ENCODE measurements at places on chromosomes 7 and 10.

DNA sequence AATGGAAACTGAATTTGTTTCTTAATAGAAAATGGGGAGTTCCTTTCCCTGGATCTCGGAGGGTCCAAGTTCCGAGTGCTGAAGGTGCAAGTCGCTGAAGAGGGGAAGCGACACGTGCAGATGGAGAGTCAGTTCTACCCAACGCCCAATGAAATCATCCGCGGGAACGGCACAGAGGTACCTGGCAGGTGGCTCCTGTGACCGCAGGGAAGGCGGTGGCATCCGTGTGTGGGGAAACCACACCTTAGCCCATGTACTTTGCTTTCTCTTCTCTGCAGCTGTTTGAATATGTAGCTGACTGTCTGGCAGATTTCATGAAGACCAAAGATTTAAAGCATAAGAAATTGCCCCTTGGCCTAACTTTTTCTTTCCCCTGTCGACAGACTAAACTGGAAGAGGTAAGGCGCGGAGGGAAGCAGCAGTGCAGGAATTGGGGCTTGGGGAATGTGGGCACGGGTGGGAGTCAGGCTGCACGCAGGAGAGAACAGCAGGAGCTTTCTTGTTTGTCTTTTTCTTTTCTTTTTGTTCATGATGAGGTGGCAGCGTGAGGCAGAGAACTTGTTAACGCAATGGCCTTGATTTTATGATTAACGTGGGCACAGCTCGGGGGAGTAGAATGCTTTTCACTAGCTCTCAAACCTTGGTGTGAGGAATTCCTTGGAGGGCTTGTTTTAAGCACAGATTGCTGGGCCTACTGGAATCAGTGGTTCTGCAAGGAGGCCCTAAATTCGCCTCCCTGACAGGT, 12.8 kb downstream of the HKDC1 start:
- DNase-seq = no peak

DNA sequence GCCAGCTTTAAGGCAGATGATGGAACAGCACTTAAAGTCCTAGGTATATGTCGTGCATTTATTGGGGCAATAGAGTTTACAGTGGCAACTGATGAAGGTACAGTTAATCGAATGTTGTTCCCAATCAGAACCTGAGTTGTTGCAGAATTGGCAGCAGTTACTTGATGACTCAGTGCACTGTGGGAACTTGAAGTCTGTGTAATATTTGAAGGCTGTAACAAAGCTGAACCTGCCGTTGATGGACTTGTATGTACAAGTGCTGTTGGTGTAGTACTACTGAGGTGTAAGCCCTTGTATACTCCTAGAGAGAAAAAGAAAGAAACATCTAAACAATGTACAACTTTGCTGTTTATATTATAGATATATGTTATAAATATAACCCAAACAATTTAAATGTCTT, 75.3 kb downstream of the EPC1 start:
- DNase-seq = no peak

DNA sequence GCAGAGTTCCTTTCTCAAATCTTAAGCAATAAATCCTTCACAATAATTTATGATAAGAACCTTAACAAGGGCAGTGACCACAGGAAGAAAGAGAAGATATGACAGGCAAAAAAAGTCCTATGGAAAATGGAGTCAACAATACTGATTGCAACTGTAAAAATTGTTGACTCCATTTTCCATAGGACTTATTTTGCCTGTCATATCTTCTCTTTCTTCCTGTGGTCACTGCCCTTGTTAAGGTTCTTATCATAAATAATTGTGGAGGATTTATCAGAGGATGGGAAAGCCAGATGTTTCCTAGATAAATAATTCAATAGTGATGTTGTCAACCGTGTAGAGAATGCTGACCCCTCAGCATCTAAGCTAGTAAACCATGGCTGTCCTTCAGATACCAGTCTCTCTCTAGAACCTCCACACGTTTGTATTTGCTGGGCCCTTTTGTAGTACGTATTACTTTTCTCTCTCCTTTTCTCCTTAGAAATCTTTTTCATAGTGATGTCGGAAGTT, 172.6 kb upstream of the BET1 start:
- DNase-seq = no peak

DNA sequence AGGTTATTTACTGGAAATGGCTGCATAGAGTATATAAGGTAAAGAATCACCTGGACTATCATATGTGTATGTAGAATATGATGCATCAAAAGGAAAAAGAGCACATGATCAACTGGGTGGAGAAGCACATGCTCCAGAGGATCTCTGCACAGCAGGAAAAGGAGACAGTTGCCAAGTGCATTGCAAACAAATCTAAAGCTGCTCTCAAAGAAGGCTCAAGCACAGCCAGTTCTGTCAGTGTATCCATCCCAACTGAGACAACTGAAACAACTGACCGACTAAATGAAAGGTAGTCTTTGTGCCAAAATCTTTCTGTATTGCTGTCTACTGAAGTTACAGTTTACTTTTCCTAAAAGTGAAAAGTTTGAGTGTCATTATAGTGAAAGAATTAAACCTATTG, 83.2 kb upstream of the SGCE start:
- DNase-seq = no peak

GRCh38 chr7:24920451-24921361, 59.3 kb downstream of the OSBPL3 start:
- no peak for DNase-seq

GRCh38 chr7:139990142-139990535, 72.6 kb downstream of the PARP12 start:
- no peak for DNase-seq

- DNase-seq = no peak
These were observed 38.5 kb downstream of the DYNC2I1 start for GRCh38 chr7:158894825-158895224.

GRCh38 chr10:23341004-23341403, 3.6 kb downstream of the C10orf67 start:
- no peak for DNase-seq

- no peak for DNase-seq
These were observed 196.4 kb downstream of the EVX1 start for GRCh38 chr7:27438881-27439589.

GRCh38 chr10:86287966-86288579, 78.5 kb downstream of the GRID1 start:
- no peak for DNase-seq

- DNase-seq = no peak
These were observed 382 bp upstream of the MBLAC1 start for GRCh38 chr7:100126239-100126930.

DNA sequence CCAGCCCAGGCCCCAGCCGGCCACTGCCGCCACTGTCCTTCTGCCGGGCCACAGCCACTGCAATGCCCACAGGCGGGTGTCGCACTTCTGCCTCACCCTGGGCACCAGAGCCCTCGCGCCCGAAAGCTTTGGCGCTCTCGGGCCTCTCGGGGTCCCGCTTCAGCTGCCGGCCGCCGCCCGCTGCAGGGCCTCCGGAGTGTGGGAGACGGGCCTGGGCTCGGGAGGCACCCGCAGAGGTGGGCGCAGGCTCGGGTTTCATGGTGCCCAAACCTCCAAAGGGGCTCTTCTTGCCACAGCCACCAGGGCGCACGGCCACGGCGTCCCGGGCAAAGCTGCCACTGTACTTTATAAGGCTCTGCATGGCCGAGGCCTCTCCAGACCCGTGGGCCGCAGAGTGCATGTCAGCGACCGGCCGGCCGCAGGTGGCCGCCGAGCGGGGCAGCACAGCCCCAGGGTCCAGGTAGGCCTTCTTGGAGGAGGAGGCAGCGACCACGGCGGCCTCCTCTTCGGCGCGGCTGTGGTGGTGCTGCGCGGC, 35.9 kb downstream of the TNRC18 start:
- DNase-seq = no peak

- DNase-seq = no peak
These were observed 34.0 kb upstream of the JCAD start for GRCh38 chr10:30093303-30093950.

DNA sequence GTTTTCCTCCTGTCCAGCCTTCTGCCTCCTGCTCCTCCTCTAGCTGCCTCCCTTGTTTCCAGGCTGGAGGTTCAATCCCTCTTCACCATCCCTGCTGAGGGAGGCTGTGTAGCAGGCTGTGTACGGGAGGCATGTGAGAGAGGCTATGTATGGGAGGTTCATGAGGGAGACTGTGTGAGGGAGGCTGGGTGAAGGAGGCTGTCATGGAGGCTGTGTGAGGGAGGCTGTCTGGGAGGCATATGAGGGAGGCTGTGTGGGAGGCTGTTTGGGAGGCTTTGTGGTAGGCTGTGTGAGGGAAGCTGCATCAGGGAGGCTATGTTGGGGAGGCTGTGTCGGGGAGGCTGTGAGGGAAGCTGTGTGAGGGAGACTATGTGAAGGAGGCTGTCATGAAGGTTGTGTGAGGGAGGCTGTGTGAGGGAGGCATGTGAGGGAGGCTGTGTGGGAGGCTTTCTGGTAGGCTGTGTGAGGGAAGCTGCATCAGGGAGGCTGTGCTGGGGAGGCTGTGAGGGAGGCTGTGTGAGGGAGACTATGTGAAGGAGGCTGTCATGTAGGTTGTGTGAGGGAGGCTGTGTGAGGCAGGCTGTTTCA, 123.7 kb upstream of the RNF32 start:
- no peak for DNase-seq

- no peak for DNase-seq
These were observed 25.2 kb downstream of the ADAP1 start for GRCh38 chr7:929311-929711.

GRCh38 chr7:130654850-130655249, 13.7 kb downstream of the COPG2 start:
- DNase-seq = no peak

GRCh38 chr7:19455623-19456022, 253.2 kb downstream of the POLR1F start:
- no peak for DNase-seq

DNA sequence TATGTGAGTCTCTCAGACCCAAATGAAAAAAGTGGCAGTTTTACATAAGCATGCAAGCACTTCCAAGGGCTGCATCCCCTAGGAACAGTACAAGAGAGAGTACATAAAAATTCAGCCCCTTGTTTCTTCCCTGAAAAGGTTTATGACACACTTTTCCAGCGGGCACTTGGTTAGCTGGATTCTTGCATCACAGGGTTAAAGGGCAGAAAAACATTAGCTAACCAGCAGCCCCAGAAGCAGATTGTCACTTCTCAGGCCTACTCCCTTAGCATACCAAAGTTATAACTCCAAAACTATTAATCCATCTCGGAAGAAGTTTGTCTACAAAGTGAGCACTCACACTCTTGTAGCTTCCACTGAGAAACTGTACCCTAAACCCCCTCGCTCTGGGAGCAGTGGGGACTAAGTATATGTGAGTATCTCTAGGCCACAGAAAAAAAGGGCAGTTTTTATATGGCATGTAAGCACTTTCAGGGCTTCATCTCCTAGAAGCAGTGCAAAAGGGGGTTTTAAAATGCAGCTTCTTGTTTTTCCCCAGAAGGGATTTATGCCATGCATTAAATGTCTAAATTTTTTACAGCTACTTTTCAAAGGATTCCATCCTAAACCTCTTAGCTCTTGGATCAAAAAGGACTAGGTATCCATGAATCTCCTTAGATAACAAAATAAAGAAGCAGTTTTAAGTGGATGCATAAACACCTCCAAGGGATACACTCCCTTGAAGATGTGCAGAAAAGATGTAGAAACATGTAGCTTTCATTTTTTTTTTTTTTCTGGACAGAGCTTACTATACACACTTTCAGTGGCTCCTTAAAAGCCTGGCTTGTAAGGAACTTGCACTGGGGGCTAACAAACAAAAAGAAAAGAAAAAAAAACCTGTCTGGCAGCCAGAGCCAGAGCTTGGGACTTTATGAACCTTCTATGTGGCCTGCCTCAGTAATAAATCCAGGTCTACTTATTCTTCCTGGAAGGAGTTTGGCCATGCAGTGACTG, 956.7 kb downstream of the CCSER2 start:
- DNase-seq = no peak

GRCh38 chr7:1243290-1243963, 10.8 kb downstream of the UNCX start:
- DNase-seq = no peak

GRCh38 chr7:23394488-23395171, 75.7 kb downstream of the IGF2BP3 start:
- DNase-seq = no peak

DNA sequence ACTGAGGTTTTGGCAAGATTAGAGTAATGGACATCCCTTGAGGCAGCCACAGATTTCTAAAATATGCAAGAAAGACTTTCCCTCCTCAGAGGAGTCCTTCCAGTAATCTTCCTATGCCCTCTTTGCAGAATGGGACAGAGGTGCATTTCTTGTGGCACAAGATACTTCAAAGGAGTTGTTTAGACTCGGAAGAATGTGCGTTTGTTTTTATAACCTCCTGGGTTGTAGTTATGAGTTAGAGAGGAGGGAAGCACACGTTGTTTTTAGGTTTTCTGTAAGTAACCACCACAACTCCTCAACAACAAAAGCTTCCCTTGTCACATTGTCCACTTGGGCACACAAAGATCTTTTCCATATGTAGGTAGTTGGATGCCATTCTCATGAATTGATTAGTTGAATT, 78.1 kb upstream of the GLI3 start:
- no peak for DNase-seq

DNA sequence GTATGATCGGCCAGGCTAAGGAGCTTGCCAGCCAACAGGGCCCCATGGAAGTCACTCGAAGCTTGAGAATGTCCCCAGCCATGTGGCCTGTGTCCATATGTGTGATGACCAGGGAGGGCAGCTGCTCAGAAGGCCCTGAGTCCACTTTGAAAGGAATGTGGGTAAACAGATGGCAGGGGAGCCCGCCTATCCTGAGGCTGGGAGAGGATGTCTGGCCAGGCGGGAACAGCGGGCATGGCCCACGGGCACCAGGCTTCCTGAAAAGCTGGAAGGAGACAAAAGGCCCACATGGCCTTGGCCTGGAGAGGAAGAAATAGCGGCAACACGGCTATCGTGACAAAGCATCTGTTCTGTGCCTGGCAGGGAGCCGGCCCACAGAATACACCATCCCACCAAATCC, 137.9 kb upstream of the PPIF start:
- no peak for DNase-seq

DNA sequence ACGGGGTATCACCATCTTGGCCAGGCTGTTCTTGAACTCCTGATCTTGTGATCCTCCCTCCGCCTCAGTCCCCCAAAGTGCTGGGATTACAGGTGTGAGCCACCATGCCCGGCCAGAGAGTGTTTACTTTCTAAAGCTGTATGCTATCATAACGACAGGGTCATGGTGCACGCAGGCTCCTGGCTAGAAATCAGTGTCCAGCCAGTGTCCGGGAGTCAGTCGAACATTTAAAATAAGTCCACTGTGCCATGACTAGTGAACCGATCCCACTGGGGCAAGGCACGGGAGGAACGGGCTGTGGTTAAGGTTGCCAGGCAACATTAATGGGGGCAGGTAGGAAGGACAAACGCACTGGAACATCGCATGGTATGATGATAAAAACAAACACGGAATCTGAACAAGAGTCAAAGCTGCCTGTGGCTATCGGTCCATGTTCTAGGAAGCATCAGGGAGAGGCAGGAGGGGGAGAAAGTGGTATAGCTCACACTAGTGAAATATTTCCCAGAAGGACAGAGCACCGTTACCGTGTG, 89.0 kb upstream of the SEPHS1 start:
- DNase-seq = no peak

Data from SJCRH30 (cell line).